IMR-90 (cell line): ENCODE measurements at places on chromosomes 13 and 19. TPM values are rescaled to one million over a fixed set of nuclear protein-coding genes. Genes with fewer than 3 reads are reported as not detected.

GRCh38 chr19:37007587-37008220 is 70.5 kb upstream of the ZNF420 start:
- no peaks in the 10 kb centered on the region for H3K36me3 ChIP-seq
- H3K27me3 ChIP-seq = no peaks in the 10 kb centered on the region
- no peak overlapping the region for H3K4me3 ChIP-seq
- DNase-seq = no peak
- no peaks in the 10 kb centered on the region for H3K4me1 ChIP-seq

GRCh38 chr19:8311461-8312260 is 3.5 kb upstream of the CD320 start:
- DNase-seq = no peak
- H3K27me3 ChIP-seq = no peaks in the 10 kb centered on the region
- H3K36me3 ChIP-seq = peaks cover 31% of the 10 kb centered on the region
- H3K4me3 ChIP-seq = no peak overlapping the region

DNA sequence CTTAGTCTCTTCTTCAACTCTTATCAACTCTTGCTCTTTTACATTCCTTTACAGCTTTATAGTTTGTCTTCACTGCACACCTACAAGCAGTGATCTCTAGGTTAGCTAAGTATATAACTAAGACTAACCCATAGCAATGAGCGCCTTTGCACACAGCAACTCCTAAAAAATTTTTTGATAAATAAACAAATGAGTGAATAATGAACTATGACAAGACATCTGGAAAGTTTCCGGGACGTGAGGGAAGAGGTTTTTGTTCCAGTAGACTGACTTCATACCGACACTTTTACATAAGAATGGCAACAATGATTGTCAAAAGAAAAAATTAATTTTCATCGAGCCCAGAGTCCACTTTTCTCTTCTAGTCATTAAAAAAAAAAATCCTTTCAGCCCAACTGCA is 98.3 kb downstream of the ELF1 start:
- peak overlapping the region; percentile 77 for H3K27ac ChIP-seq
- peaks cover 2% of the 10 kb centered on the region for H3K4me1 ChIP-seq
- peak; percentile 56 for DNase-seq
- H3K4me3 ChIP-seq = peak overlapping the region; percentile 50

- peak overlapping the region; percentile 79 for H3K27ac ChIP-seq
- peaks cover 9% of the 10 kb centered on the region for H3K4me1 ChIP-seq
- peak overlapping the region; percentile 68 for H3K4me3 ChIP-seq
- H3K36me3 ChIP-seq = peaks cover 30% of the 10 kb centered on the region
- DNase-seq = peak; percentile 13
Measured at GRCh38 chr19:43596842-43597461, 557 bp downstream of the ZNF576 start.

- H3K36me3 ChIP-seq = no peaks in the 10 kb centered on the region
- DNase-seq = peak; percentile 60
- H3K4me1 ChIP-seq = peaks cover 2% of the 10 kb centered on the region
Measured at GRCh38 chr13:59120297-59120843, 1043.4 kb downstream of the DIAPH3 start.

DNA sequence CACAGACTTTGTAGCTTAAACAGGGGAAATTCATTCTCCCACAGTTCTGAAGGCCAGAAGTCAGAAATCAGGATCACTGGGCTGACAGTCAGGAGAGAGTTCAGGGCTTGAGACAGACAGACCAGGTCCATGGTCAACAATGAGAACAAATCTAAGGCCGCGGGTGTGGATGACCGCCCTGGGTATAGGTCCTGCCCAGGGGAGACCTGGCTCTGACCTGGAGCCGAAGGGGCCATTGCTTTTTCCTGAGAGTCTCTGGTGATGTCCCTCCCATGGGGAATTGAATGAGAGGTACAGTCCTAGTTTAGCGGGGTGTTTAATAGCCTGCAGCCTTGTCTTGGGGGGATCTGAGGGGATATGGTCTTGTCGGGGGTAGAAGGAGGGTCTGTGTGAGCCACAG is 25.2 kb upstream of the FBL start:
- H3K36me3 ChIP-seq = no peaks in the 10 kb centered on the region
- no peaks in the 10 kb centered on the region for H3K27me3 ChIP-seq
- H3K4me1 ChIP-seq = no peaks in the 10 kb centered on the region
- no peak overlapping the region for H3K4me3 ChIP-seq

- no peak for DNase-seq
- H3K27me3 ChIP-seq = no peaks in the 10 kb centered on the region
- peaks cover 18% of the 10 kb centered on the region for H3K36me3 ChIP-seq
Measured at GRCh38 chr19:32902448-32902847, 32.9 kb upstream of the SLC7A9 start.

DNA sequence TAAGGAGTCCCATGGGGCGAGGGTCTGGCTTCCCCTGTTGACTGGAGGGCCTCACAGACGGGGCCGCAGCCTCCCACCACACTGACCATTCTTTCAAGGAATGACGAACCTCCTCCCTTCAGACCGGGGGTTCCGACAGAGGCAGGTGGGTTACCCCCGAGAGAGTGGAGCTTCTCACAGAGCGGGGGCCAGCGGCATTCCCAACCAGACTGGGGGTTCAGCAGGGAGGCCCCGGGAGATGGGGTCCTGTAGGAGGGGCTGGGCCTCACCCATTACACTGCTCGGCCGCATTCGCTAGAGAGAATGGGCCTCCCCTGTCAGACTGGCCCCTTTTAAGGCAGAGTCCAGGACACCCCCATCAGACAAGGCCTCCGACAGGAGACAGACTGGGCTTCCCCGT is 15.6 kb upstream of the C2CD4C start:
- DNase-seq = no peak
- no peak overlapping the region for H3K4me3 ChIP-seq
- peaks cover 4% of the 10 kb centered on the region; the same call in 1 of the 2 replicates for H3K27me3 ChIP-seq
- no peak overlapping the region for H3K27ac ChIP-seq
- H3K36me3 ChIP-seq = no peaks in the 10 kb centered on the region
- H3K4me1 ChIP-seq = no peaks in the 10 kb centered on the region

- H3K4me3 ChIP-seq = no peak overlapping the region
- DNase-seq = peak; percentile 51
- no peak overlapping the region for H3K27ac ChIP-seq
- no peaks in the 10 kb centered on the region for H3K36me3 ChIP-seq
- no peaks in the 10 kb centered on the region for H3K4me1 ChIP-seq
- no peaks in the 10 kb centered on the region for H3K27me3 ChIP-seq
Measured at GRCh38 chr19:44202470-44202869, 9.9 kb upstream of the ZNF227 start.

- no peak overlapping the region for H3K27ac ChIP-seq
- DNase-seq = no peak
- H3K27me3 ChIP-seq = no peaks in the 10 kb centered on the region
- no peak overlapping the region for H3K4me3 ChIP-seq
- peaks cover 67% of the 10 kb centered on the region for H3K36me3 ChIP-seq
Measured at GRCh38 chr19:47756627-47756929, 11.2 kb downstream of the NOP53 start.

DNA sequence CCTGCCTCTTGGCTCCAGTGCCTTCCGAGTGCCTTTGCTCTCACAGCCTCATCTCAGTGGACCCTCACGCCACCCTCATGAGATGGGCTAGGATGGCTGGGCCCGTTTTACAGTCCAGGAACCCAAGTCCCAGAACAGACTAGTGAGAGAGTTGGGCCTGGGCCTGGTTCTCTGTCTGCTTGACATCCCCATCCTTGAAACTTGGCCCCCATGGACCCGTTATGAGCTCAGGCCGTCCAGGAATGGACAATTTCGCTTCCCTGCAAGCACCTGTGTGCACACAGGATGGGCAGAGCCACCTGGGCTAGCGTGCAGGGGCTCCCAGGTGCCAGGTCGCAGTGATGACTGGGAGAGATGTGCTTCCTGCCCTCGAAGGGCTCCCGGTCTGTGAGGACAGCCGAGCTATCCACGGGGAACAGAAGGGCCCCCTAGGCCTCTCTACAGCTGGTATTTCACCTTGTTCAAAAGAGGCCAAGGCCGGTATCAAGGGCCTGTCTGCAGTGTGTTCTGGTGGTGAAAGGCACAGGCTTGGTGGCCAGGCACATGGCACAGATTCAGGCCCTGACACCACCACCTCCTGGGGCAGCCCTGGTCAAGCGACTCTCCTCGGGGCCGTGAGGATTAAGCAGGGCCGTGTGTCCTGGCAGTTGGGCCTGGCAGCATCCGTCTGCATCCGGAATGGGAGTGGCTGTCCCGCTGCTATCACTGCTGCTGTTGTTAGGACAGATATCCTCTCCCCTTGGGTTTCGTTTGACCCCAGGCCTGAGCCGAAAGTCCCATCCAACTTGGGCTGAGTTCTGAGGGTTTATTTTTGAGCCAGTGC is 38.9 kb downstream of the CAPN12 start:
- H3K4me3 ChIP-seq = no peak overlapping the region
- H3K4me1 ChIP-seq = peaks cover 24% of the 10 kb centered on the region
- DNase-seq = no peak
- peaks cover 89% of the 10 kb centered on the region for H3K36me3 ChIP-seq

DNA sequence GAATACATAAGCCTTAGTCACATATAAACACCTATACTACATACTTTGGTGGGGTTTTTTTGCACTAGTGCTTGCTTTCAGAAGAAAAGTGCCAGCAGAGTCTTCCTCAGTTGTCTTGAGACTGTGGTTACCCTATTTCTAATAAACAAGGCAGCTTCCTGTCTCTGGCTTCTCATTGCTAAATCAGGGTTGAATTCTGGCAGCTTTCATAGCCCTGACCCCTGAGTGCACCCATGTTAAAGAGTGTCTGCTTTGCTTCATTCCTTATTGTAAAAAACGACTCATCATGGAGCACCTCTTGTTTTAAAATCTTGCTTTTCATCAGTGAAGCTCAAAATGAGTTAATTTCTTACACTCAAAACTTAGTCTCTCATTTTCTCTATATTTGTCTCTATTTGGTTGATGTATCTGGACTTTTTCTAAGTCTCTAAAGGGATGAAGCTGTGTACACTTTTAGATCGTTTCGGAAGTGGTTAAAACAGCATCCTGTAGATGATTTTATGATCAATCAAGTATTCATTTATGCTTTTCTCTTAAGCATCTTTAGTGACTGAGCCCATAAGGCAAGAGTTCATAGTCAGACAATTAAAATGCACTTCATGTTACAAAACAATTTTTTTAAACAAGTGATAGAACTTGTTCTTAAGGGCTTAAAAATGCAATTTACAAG is 72.1 kb downstream of the KLF12 start:
- H3K4me1 ChIP-seq = peaks cover 12% of the 10 kb centered on the region
- no peaks in the 10 kb centered on the region for H3K27me3 ChIP-seq
- H3K27ac ChIP-seq = 0 out of 2 replicates have a peak overlapping the region, but pooled peaks have one; percentile 1
- H3K4me3 ChIP-seq = no peak overlapping the region

DNA sequence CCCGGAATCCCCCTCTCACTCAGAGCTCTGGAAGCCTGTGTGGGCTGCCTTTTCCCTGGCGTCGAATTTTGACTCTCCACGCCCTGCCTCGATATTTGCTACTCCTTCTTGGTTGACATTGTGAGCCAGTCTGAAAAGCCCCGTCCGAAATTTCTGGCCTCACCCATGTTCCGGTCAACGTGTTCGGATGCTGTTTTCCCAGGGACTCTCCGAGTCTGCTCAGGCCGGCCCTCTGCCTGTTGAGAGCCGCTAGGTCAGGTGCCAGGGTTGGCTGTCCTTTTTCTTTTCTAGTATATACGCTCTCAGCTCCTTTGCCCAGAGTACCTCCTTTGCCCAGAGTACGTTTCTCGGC is 6.8 kb upstream of the DGKH start:
- peak overlapping the region; percentile 95 for H3K4me3 ChIP-seq
- H3K27me3 ChIP-seq = no peaks in the 10 kb centered on the region
- DNase-seq = peak; percentile 63
- no peaks in the 10 kb centered on the region for H3K36me3 ChIP-seq
- H3K4me1 ChIP-seq = peaks cover 8% of the 10 kb centered on the region

GRCh38 chr13:102376318-102376717 is 25.5 kb downstream of the FGF14 start:
- no peak overlapping the region for H3K4me3 ChIP-seq
- H3K36me3 ChIP-seq = no peaks in the 10 kb centered on the region
- H3K27me3 ChIP-seq = no peaks in the 10 kb centered on the region
- H3K27ac ChIP-seq = no peak overlapping the region
- no peak for DNase-seq

- no peak overlapping the region for H3K4me3 ChIP-seq
- no peaks in the 10 kb centered on the region for H3K4me1 ChIP-seq
- H3K27ac ChIP-seq = no peak overlapping the region
- H3K36me3 ChIP-seq = no peaks in the 10 kb centered on the region
Measured at GRCh38 chr13:91286317-91286716, 61.2 kb upstream of the MIR17HG start.

Gene MAB21L1
- 0.72 and 0.83 TPM in 2 replicates for total RNA-seq

Gene MAG
- not detected in 2 replicates for total RNA-seq
